Stimulated activated CD8-positive, alpha-beta memory T cell treated with anti-CD3 and anti-CD28 coated beads, Interleukin-12 subunit alpha, Interleukin-12 subunit beta, amount 100 ng/mL, for 1 hour (primary cell): ENCODE measurements at places on chromosomes 7 and 10.

DNA sequence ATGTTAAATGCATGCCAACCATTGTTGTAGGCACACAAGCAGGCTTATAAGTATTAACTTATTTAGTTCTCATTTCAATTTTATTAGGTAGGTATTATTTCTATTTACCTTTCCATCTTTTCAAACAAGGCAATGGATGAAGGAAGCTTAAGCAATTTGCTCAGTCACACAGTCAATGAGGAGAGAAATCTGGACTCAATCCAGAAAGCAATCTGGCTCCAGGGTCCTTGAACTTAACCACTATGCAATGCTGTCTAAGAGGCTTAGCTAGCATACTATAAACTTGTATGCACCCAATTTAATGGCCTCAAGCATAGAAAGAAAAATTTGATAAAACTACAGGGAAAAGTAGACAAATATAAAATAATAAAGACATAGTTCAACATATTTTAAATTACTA is 88.6 kb downstream of the VWDE start:
- DNase-seq: no peak

- DNase-seq: no peak
Observed at GRCh38 chr10:63431962-63432797, 33.6 kb downstream of the JMJD1C start.

DNA sequence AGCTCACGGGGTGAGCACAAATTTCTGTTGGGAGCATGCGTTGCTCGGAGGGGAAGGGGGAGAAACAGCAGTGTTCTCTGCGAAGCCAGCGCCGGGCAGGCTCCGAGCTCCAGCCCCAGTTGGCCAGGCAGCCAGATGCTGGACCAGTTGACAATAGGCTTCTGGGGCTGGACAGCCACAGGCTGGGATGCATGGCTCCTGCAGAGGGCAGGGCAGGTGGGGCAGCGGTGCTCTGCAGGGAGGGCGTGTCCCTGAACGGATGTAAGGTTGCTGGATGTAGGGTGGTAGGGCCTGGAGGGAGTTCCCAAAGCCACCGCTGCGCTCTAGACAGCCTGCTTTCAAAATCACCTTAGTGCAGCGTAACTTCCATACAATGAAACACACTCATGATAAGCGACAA is 574.9 kb downstream of the GLRX3 start:
- DNase-seq: no peak

GRCh38 chr10:22518167-22518724 is 172.9 kb downstream of the SPAG6 start:
- DNase-seq: no peak

- no peak for DNase-seq
Observed at GRCh38 chr10:79274279-79275104, 72.8 kb upstream of the PPIF start.

GRCh38 chr7:45712872-45713668 is 138.9 kb downstream of the ADCY1 start:
- no peak for DNase-seq

- DNase-seq: no peak
Observed at GRCh38 chr10:94146746-94147145, 153.0 kb downstream of the PLCE1 start.

DNA sequence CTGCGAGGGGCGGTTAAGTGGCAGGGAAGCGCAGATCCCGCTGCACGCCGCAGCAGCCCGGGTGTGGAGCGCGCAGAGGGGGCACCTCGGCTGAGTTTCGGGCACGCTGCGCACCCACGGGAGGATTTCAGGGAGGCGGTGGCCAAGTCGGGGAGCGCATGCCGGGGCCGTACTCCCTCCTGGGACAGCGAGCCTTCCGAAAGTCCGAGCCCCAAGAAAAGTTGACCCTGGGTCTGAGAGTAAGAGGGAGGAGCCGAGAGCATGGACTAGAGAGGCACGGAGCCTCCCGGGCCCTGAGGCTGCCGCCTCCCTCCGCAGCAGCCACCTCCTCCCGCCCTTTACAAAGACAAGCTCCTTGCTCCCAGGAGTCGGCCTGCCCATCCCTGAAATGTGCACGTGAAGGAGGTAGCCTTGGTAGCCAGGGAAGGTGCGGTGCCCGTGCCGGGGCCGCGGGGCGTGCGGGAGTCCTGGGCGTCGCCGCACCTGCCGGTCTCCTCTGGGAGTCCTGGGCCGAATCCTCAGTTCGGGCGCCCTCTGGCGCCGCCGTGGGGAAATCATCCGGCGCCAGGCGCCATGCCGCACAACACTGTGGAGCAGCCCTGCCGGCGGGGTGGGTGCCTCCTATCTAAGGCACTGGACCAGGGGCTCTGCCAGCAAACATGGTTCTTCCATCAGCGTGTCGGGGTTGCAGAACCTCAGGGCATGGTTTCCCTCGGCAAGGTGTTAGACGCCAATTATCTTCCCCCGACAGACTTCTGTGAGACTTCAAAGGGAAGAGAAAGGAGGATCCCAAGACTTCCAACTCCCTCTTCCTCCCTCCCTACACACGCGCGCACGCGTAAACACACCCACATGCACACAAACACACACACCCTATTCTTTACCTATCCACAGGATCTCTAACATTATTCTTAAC is 104.0 kb downstream of the TRIL start:
- DNase-seq: peak; percentile 40

GRCh38 chr10:119502209-119502608 is 40.3 kb downstream of the RGS10 start:
- peak; percentile 63 for DNase-seq

DNA sequence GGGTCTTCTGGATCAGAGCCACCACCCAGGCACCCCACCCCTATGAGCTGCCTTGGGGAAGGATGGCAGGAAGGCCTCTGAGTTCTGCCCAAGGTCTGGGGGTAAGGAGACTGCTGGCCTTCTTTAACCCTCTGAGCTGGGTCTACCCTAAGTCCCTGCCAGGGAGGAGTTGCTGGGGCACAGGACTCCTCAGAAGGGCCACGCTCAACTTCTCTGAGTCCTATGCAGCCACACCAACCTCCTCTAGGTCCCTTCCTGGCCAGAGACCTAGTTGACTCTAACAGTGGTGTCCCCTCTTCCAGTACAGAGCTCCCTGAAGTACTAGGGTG is 2.6 kb upstream of the NEURL1 start:
- DNase-seq: no peak

DNA sequence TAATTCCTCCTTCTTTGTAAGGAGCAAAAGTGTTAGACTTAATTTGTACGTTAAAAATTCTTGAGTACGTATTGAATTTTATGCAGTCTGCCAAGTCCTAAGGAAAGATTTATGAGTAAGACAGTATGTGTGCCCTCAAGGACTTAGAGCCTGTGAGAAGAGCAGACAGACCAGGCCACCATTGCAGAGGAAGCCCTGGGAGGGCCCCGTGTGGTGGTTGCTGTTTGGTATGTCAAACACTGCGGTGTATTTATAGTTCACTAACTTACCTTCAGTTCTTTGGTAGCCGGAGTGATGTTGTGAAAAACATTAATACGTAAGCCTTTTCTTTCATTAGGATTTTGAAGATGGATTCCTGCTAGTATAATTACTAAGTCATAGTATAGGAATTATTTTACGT is 82.9 kb downstream of the GALNT11 start:
- DNase-seq: no peak

GRCh38 chr10:92180399-92180798 is 110.5 kb downstream of the CPEB3 start:
- DNase-seq: no peak

GRCh38 chr10:28503114-28503513 is 29.8 kb upstream of the WAC start:
- no peak for DNase-seq

DNA sequence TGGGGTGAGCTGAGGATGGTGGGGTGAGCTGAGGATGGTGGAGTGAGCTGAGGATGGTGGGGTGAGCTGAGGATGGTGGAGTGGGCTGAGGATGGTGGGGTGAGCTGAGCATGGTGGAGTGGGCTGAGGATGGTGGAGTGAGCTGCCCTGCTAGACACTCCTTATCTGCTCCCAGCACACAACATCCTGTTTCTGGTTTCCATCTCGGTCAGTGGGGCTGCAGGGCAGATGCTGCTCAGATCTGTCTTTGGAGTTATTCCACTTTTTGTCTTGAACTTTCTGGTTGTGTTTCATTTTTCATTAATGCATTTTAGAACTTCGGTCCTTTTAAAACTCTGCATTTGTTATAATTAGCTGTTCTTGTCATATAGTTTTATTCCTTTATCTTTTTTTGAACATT is 67.9 kb upstream of the ANTXRL start:
- DNase-seq: no peak

DNA sequence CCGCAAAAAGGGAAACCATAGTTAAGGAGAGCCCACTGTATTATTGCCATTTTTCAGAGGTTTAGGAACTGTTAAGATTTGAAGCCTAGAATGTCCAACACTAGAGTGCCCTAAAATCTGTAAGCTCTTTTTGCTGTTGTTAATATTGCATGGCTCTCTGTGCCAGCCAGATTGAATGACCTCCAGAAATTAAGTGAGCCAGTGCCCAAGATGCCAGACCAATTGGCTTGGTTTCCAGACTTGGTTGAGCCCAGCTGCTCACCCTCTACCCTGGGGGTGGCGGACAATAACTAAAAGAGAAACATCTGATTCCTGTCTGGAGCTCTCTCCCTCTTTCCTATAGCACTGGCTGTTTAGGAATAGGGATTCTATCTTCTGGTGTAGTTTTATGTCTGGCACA is 340.1 kb downstream of the PHF14 start:
- no peak for DNase-seq

- no peak for DNase-seq
Observed at GRCh38 chr7:39465055-39465929, 100.9 kb upstream of the YAE1 start.

DNA sequence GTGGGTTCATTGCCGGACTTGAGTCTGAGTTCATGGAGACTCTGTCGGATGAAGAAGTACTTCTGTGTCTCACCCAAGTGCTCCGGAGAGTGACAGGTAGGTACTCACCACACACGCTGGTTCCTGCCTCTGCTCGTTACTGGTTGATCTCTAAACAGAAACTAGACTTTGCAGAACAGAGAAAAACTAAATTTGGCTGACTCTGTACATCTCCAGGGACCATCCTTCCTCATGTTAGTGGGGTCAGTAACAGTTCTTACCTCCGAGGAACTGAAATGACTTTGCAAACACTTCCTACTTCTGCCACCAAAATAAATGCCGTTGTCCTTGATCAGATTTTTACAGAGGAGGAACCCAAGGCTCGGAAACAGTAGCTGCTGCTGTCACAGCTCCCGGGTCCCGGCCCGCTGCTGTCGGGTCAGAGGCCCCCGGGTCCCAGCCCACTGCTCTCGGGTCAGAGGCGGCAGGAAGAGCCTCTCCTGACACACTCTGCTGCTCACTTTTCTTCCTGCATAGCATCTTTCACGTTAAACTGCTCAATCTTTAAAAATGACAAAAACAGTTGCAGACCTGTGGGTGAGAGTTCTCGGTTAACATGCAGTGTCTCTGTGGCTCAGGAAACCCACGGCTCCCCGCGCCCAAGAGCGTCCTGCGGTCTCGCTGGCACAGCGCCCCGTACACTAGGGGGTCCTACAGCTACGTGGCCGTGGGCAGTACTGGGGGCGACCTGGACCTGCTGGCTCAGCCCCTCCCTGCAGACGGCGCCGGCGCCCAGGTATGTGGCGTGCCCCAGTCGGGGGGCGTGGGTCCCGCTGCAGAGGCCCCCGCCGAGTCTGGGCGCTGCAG is 4.8 kb upstream of the MTG1 start:
- DNase-seq: no peak

DNA sequence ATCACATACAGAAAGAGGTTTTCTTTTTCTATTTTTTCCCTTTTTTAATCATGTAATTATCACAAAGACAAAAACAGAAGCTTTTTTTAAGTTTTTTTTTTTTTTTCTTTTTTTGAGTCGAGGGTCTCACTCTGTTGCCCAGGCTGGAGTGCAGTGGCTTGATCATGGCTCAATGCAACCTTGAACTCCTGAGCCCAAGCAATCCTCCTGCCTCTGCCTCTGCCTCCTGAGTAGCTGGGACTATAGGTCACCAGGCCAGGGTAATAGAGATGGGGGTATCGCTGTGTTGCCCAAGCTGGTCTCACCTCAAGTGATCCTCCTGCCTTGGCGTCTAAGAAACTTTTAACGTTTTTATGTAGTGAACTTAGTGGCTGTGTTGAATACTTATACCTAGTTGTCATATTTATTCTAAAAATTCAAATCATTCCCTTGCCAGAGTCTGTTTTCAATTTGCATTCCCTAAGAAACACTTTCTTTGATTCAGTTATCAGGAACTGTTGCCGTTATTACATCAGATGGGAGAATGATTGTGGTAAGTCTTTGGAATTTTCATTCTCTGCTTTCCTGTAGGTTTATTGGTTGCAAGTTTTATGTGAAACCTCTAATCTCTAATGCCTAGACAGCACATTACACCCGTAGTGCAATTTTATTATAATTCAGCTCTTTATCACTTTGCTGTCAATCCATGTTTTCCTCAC is 1.3 kb downstream of the LSM8 start:
- no peak for DNase-seq

GRCh38 chr10:117609095-117609795 is 66.7 kb downstream of the EMX2 start:
- no peak for DNase-seq

DNA sequence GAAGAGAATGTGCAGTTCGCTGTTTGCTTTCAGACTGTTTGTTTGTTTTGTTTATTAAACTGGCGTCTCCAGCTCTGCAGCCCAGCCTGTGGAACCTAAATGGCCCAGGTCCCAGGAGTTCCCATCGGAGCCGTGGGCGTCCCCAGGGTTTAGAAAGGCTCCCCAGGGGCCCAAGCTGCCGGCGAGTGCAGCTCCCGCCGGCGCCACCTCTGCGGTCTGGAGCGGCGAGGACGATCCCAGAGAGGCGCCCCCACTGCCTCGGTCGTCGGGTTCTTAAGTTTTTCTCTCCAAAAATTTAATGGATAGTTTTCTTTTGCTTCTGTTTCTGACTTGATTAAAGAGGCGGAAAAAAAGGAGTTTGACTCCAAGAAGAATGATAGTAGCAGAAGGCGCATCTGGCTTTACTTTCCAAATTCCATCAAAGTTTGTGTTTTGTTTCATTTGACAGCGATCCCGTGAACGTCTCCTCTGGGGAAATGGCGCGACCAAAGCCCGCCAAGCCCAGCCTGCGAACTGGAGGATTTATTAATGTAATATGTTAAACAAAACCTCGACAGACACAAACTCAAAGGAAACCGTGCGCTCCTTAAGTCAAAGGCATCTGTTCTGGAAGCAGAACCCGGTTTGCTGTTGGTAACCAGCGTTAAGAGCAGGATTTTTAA is 718 bp upstream of the FZD1 start:
- no peak for DNase-seq

DNA sequence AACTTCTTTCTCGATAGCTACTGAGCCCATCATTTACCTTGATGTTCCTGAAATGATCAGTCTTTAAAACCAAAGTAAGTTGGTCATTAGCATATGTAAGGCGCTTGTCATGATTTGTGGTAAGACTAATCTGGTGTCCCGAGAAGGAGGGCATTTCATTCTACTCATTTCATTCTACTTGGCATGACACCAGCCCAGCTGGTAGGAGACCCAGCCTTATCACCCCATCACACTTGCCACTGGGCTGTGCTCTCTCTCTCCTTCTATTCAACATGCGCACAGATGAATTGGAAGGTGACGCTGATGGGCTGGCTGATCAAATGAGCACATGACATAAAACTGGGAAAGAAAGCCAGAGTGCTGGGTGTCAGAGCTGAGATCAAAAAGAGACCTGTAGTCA is 65.7 kb downstream of the CRTAC1 start:
- DNase-seq: no peak

GRCh38 chr7:77258014-77258413 is 58.4 kb upstream of the FGL2 start:
- no peak for DNase-seq
